ENCODE measurements at places on chromosomes 3 and 15.

DNA sequence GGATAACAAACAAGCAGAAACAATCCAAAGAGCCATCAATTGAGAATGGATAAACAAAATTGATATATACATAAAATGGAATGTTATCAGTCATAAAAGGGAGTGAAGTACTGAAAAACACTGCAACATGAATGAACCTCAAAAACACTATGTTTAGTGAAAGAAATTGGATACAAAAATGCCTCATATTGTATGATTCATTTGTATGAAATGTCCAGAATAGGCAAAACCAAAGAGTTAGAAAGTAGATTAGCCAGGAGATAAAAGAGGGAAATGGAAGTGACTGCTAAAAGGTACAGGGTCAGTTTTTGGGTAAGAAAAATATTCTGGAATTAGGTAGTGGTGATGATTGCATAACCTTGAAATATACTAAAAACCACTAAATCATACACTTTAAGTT lies 9.8 kb upstream of the SLC25A36 start:
- DNase-seq = no peak

GRCh38 chr15:57045741-57046382 lies 127.4 kb downstream of the TCF12 start:
- DNase-seq = no peak

DNA sequence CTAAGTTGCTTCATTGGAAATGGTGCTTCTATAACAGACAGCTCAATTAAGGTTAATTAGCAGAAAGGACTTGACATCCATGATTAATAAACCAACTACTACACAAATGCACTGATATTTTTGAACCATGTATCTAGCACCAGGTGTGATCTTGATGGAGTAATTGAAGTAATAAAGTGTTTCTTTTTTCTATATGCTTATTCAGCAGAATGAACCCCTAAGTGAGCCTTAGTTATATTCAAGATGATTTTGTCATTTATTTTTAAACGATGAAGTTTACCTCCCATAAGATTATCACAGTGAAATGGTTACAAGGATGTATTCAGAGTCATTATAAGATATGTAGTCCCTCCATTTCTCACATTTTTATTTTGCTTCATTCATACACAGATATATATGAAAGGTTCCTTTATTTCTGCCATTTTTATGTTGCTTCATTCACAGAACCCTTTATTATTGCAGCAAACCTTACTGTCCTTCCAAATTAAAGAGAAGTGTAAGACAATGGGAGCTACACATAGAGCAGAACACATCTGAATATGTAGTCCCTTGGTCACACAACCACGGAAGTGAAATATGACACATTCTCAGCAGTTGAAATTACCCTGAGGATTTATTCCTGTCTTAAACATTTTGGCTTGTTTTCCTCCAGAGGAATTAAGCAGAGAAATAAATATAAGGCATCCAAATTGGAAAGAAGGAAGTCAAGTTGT lies 295.0 kb downstream of the RAP2B start:
- no peak for DNase-seq

DNA sequence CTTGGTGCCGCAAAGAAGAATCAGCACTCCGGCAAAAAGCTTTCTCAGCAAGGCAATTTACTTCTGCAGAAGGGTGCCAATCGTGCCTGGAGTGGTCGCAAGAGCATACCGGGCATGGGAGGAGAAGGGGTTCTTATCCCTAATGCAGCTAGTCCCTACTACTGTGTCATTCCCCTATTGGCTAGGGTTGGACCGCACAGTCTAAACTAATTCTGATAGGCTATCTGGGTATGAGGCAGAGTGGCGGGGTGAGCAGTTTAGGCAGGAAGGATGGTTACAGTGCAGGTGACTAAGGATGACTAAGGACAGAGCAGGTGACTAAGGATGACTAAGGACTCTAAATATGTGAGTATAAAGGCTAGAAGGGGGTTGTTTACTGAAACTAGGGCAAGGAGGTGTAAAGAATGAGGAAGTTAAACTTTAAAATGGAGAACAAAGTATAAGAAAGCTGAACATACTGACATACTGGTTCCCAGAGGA lies 52.9 kb downstream of the PGBD4 start:
- no peak for DNase-seq

GRCh38 chr3:95789111-95789510 lies 1025.3 kb upstream of the EPHA6 start:
- DNase-seq = no peak

- no peak for DNase-seq
These were observed 298.3 kb downstream of the SHQ1 start for GRCh38 chr3:72549761-72550581.

DNA sequence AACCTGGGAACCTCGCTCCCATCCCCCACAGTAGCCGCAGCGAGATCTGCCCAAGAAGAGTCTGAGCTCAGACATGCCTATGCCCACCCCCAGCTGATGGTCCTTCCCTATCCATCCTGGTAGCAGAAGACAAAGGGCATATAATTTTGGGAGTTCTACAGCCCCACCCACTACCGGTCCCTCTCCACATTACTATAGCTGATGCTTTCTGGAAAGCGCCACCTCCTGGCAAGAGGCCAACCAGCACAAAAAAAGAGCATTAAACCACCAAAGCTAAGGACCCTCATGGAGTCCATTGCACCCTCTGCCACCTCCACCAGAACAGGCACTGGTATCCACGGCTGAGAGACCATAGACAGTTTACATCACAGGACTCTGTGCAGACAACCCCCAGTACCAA lies 168.4 kb downstream of the MEGF11 start:
- no peak for DNase-seq

DNA sequence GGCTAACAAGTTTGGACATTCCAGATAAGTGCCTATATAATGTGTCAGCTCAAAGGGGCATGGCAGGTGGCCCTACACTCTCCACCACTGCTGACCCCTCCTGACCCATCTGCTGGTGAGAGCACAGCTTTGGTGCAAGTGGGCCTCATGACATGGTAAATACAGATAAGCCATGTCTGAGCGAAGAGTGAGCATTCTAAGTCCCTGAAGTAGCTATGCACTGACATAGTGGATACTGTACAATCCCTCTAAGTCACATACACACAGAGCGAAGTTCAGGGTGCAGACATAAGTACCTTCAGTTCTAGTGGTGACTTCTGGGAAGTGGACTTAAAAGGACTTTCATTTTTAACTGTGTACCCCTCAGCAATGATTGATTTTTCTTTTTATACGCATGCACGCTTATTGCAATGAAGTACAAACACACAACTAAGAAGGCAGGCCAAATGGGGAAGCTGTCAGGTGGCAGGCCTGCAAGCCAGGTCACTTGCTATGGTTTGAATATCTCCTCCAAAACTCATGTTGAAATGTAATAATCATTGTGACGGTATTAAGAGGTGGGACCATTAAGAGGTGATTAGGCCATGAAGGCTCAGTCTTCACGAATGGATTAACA lies 41.5 kb downstream of the TBC1D2B start:
- DNase-seq = no peak

DNA sequence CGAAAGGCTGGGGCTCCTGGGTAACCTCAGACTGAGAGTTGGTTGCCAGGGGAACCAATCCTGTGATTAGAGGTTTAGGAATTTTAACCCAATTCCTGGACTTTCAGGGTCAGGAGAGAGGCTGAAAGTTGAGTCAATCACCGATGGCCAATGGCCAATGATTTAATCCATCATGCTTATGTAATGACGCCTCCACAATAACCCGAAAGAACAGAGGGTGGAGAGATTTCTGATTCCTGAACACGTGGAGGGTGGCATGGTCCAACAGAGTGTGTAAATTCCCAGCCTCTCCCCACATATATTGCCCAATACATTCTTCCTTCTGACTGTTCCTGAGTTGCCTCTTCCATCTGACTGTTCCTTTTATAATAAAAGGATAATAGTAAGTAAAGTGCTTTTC lies 137.2 kb upstream of the CBLB start:
- DNase-seq = peak; percentile 97

- no peak for DNase-seq
These were observed 149.7 kb upstream of the CDIN1 start for GRCh38 chr15:36429707-36430106.

DNA sequence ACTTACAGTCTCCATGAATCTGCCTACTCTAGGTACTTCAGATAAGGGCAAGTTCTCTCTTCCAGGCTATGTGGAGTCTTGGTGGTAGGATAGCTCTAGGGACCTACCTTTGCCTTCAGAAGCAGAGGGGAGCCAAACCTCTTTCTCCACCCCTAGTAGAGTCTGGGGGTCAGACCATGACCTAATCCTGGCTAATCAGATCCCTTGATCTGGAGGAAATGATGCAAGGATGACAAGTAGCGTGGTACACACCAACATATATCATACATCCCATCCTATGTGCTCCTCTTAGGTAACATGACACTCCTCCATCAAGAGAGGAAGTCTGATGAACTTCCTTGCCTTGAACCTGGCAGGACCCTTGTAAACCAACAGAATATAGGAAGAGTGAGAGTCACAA lies 15.4 kb upstream of the PLA2G4F start:
- no peak for DNase-seq

DNA sequence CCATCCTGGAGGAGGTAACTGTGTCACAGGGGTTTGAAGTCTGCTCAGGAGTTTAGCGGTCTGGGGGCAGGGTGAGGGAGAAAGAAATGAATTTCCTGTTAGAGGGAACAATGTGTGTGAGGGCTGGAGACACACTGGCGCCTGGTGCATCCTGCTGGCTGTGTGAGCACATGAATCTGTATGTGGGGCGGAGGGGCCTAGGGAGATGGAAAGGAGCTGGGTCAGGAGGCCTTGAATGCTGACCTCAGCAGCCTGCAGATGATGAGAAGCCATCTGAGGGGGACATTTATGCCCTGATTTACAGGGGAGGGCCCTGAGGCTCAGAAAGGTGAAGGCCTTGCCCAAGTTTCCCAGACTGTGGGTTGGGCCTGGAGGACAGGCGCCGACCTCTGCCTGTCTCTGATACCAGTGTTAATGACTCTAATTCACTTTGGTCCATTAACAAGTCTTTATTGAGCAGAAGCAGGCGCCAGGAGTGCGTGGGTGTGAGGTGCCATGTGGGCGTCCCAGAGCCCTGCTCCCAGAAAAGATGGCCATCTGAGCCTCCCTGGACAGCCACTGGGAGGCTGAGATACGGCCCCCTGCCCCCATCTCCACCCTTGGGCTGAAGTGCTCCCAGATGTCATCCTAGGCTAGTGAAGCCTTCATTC lies 34.8 kb downstream of the LINGO1 start:
- DNase-seq = no peak

- DNase-seq = no peak
These were observed 275.0 kb upstream of the CHRM5 start for GRCh38 chr15:33693166-33693800.

- DNase-seq = no peak
These were observed 96.2 kb downstream of the CORO2B start for GRCh38 chr15:68674975-68675374.

- DNase-seq = no peak
These were observed 768.1 kb downstream of the GBE1 start for GRCh38 chr3:80993241-80993945.

- no peak for DNase-seq
These were observed 39.1 kb upstream of the ARRDC4 start for GRCh38 chr15:97921296-97921865.

DNA sequence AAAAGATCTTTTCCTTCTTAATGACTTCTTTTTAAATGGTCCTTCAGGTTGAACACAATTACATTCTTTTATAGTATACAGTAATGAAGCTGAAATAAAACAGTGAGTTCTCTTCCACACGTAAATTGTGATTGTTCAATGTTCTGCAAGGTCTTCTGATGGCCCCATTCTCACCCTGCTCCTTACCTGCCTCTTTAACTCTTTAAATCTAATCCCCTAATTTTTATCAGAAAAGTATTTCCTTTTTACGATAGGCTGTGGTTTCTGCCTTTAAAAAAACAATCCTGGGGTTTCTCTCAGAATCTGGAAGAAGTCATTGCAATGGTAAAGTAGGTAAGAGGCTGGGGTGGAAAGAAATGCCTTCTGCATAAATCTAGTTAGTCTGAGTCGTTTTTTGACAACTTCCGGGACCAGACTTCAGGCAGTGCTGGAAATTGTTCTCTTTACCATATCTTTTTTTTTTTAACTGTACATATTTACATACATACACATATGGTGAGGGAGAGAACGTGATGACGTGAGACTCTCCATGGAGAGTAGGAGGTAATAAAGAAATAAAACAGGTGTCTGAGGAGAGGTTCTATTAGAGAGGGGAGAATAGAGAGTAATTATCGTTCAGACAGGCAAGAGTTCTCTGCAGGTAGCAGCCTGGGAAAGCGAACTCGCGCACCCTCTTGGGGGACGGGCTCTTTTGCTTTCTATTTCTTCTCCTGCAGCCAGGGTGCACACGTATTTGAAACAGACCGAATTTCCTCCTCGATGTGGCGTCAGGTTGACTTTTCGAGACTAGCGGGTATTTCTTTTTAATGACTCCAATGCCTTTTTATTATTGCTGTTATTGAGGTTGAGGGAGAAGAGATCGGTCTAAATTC lies at the start of gene SIDT1:
TSS of gene SIDT1 (plus strand) at position 730 of the 872 bp plus-strand sequence. CDS start 467 bp downstream, outside the sequence.
- DNase-seq = no peak

DNA sequence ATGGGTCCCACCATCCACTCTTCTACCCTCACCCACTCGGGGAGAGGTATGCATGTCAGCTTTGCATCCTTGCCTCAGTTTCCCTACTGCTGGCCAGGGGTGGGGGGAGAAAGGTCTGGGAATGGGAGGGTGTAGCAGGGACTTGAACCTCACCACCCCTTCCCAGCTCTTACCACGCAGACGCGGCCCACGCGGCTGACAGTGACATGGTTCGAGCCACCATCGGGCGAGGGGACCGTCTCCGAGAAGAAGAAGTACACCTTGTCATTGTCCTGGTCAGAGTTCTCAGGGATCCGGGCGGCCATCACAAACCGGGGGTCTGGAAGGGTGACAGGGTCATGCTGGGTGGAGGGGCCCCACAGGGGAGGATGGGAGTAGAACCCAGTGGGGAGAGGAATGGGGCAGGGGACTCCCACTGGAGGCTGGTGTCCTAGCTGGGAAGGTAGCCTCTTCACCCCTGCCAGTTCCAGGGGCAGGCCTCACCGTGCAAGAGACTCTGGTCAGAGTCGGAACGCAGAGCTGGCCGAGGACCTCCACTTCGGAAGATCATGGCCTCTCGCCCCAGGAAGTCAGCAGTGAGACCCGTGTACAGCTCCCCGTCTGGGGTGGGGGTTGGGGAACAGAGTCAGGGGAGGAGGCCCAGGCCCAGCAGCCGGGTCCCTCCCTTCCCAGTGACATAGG lies 3.7 kb downstream of the SEMA3G start:
- no peak for DNase-seq

DNA sequence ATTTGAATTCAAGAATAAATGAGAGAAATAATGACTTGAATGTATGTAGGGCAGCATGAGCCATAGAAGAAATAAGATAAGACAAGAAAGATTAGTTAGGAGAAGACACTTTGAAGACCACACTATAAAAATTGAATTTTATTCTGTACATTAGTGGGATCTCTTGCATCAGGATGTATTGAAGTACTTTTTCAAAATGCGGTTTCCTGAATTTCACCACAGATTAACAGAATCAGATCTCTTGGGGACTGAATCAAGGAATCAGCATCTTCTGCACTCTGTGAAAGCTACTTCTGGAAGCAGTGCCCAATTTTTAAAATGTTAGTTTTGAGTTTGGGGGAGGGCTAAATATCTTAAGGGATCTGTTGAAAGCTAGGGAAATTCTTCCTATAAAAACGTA lies 763.9 kb upstream of the GOLIM4 start:
- DNase-seq = no peak
